ENCODE measurements at places on chromosomes 12 and 14.
A peak's percentile ranks its signal among the peaks of the same experiment; 100 is the strongest.

- no peak for DNase-seq
Measured at GRCh38 chr12:25271486-25272098, 20.9 kb upstream of the KRAS start.

DNA sequence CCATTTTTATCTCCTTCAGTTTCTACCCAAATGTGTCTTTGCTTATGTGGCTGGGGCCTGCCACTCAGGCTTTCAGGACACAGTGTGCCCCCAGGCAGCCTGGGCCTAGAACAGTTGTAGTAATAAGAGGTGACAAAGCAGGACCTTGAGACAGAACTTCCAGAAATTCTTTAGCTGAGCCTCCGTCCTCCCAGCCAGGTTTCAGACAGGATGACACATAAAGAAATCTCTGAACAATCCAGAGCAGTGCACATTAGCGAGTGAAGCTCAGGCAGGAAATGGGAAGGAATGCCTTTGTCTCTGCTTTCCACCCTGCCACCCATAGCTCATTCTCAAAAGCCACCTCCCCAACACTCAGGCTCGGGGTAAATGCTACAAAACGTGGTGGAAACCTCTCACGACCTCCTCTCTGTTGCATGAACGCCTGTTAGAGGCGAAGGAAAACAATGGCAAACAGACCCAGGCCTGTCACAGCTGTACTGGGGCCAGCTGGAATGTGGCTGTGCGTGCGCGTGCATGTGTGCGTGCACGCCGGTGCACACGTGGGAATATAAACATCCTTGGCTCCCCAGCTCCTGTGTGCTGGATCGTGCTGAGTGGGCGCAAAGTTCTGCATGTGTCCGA, 286.7 kb downstream of the ZFP36L1 start:
- DNase-seq, result no peak

DNA sequence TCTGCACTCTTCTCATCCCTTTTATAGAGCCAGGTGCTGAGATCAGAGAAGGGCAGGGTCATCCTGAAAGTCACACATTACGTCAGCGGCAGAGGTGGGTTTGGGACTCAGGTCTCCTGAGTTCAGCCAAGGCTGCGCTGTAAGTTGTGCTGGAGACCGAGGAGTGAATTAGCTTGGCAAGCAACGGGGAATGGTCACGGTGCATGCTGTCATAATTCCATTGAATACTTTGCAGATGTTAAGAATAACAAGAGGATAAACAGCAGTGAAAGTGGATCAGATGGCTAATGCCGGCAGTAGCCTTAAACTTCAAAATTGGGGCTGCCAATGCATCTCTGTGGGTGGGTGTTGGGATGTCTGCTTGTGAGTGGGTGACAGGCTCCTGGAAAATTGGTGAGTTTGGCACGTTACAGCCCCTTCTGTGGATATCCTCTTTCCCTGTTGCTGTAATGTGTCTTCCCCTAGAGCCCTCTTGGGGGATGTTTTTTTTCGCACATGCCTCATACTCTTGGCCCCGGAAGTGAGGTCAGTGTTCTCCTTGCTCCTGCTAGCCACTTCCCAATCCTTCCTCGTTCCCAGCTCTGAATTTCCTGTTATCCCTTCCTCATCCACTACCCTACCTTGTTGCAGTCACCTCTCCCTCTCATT, 287.1 kb upstream of the SRRM4 start:
- no peak for DNase-seq

DNA sequence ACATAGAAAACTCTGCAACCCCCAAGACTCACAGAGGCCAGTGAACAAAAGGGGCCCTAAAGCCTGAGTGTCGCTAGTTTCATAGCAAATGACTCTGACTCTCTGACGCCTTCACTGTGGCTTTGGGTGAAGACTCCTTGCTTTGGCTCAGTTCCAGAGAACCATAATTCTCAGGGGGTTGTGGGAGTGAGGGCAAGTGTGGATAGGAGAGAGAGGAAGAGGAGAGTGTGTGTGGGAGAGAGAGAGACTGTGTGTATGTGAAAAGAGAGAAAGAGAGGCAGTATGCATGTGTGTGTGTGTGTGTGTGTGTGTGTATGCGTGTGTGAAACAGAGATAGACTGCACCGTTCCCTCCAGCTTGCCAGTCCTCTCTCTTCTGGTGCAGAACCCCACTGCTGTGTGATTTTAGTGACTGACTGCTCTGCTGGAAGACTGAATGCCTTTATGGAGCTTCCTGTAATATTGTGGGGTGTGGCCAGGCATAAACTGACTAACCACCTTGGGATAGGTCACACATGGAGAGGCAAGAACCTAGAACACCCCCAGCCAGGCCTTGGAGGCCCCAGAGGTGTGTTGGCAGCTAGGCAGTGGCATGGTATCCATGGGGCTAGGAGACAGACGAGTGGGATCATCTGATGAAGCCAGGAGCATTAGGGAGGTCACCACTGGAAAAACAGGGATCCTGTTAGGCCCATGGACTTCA, 45.9 kb upstream of the STXBP6 start:
- DNase-seq, result no peak

DNA sequence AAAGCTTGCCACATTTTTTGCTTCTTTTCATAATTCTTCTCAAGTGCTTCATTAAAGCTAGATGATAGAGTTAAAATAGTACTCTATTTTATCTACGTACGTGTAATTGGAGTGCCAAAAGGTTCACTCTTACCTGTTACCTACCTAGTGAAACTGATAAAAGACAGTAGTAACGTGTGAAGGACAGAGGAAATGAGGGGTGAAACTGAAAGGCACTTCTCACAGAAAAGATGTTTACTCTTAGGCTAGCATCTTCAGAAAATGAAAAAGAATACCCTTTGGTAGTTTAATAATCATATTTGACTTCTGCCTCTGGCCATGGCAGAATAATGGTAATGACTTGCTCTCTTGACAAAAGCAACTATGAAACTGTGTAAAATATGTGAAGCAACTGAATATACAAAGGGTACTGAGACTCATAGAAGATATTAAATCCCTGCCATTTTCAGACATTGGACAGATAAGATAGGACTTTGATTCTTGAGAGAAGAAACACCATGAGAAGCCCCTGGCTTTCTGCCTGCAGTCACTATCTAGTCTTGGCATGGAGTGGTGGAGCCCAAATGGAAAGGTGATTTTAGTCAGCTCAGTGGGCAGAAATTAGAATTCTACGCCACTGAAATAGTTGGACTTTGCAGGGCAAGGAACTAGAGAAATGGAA, 6.3 kb upstream of the EVL start:
- no peak for DNase-seq

GRCh38 chr12:122934722-122935121, 31.5 kb downstream of the ABCB9 start:
- no peak for DNase-seq

DNA sequence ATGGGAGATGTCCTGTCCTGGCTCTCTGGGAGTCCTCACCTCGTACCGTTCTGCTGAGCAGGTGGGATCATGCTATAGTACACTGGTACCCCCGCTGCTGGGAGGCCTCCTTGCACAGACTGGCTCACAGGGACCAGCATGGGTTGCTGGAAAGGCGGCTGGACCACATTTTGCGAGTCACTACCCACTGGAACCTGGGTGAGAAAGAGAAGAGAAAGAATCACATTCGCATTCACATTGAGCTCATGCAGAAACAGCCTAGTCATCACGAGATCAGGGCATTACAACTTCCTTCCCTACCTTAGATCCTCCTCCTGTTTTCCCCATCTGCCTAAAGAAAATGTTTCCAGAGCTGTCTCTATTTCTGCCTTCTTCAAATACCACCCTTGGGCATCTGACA, 17.3 kb upstream of the STAC3 start:
- no peak for DNase-seq

- no peak for DNase-seq
Measured at GRCh38 chr12:113757221-113758002, 208.7 kb downstream of the RBM19 start.

GRCh38 chr12:11879306-11879705, 191.4 kb upstream of the BCL2L14 start:
- DNase-seq, result no peak

GRCh38 chr14:20556500-20557211, 4.2 kb downstream of the RNASE9 start:
- DNase-seq, result no peak

GRCh38 chr12:28191051-28192048, 1.1 kb downstream of the CCDC91 start:
- DNase-seq, result no peak

- peak; percentile 34 for DNase-seq
Measured at GRCh38 chr14:22388669-22389595, 200.1 kb downstream of the DAD1 start.

- DNase-seq, result no peak
Measured at GRCh38 chr12:15151161-15152091, 69.8 kb downstream of the RERG start.

- no peak for DNase-seq
Measured at GRCh38 chr12:5332551-5332950, 99.4 kb upstream of the NTF3 start.

DNA sequence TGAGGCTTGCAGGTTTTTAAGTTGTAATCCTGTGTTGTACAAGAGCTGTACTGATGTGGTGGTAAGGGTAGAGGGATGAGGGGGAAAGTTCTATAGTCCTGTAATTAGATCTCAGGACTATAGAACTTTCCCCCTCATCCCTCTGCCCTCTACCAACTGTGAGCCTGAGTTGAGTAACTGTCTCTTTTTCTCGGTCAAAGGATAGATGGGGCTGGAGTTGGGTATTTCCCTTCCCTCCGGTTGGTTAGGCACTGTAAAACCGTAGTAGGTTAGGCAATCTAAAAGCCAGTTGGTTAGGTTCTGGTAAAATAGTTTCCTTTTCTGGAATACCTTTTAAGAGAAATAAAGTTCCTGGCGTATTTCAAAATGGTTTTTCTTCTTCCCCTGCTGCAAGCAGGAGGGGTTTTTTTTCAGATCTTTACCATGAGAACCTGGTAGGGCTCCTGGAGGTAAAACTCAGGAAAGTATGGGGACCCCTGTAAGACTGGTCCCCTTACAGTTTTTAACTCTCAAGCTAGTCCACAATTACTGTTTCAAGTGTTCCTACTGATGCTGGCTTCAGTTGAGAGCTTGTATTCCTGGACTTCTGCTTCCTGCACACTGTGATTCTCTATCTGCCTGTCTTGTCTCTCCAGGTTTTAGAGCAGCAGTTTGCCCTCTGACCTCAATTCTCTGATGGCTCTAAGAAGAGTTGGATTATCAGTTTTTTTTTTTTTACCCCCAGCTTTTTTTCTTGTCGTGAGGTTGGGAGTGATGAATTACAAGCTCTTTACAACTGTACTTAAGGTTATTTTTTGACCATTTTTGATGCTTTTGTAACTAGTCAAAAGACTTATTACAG, 58.7 kb downstream of the FUT8 start:
- DNase-seq, result no peak

DNA sequence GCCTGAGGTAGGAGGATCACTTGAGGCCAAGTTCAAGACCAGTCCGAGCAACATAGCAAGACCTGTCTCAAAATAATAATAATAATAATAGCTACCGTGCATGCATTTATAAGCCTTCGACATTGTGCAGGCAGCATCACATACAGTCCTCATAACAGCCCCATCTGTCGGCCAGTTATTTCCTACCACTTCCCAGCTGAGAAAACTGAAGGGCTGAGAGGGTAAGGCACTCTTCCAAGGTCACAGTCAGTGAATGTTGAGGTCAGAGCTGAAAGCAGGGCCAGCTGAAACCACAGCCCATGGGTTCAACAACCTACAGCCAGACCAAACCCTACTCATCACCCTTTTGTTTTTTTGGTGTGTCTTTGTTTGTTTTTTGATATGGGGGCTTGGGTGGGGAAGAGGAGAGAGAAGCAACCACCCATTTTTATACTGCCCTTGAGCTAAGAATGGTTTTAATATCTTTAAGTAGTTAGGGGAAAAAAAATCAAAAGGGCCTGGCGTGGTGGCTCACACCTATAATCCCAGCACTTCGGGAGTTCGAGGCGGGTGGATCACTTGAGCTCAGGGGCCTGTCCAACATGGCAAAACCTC, 16.8 kb upstream of the ITPK1 start:
- DNase-seq, result no peak

DNA sequence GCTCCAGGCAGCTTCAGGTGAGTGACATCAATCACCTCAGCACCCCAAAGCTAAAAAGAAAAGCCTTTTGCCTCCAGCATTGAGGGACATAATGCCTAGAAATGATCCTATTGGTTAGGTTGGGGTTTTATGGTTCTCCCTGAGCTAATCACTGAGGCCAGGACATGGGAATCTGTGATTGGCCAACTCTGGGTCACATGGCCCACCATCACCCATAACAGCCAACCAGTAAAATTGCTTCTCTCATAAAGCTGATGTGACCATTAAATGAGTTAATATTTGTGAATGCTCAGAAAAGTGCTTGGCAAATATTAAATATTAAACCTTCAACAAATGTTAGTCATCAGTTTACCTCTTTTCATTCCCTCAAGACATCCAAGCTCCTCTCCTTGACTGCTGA, 60.2 kb downstream of the TBX3 start:
- no peak for DNase-seq

DNA sequence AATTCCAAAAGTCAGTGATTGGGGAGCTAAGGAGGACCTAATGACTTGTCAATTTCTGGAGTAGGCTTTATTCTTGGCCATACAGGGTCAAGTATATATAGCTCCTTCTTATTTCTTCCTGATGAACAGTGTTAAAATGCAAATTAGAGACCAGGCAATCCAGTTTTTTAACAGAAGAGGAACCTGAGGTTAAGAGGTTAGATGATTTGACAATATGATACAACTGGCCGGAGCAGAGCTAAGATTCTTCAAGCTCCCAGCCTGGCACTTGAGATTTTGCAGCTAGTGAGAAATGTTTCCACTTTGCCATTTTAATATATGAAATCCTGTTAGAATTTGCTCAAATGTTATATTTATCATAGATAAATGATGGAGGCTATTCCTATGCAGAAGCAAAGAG, 204.0 kb downstream of the SSPN start:
- DNase-seq, result no peak

DNA sequence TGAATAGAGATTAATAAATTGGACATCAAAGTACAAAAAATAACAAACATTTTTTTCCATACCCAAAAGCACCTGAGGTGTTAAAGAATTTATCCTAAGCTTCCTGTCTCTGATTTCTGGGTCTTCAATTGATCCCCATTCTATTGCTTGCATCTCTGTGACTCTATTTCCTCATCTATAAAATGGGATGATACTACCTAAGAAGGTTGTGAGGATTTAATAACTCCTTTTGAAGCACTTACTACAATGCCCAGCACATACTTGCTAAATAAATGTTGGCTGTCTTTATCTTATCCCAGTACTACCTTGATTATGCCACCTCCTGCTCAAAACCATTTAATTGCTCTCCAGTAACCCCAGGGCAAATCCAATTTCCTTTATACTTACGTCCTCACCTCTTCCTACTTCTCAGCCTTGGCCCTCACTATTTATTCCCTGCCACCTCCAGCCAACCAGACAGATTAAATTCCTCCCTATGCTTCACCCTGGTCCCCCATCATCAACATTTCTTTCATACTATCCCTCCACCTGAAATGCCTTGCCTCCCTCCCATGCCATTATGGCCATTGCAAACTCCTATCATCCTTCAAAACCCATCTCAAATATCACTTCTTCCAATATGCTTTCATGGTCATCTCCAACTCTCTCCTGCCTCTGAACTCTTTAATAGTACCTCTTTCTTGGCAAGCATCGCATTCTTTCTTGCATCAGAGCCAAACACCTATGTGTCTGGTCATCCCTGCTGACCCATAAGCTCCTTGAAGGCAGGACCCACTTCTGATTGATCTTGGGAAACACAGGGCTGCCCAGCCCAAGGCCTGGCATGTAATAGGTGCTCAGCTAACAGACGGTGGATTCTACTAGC, 7.9 kb upstream of the ASIC1 start:
- DNase-seq, result no peak

GRCh38 chr14:77603654-77604255, 12.7 kb downstream of the SPTLC2 start:
- DNase-seq, result peak; percentile 21

GRCh38 chr12:51323317-51323960, 535 bp downstream of the BIN2 start:
- no peak for DNase-seq

GRCh38 chr14:98163873-98164272, 1108.1 kb downstream of the BCL11B start:
- DNase-seq, result no peak
